Right renal pelvis (tissue), 4 donors: ENCODE measurements at places on chromosomes 1 and 21.

- DNase-seq: no peak
Measured at GRCh38 chr1:227541796-227542152, 21.6 kb upstream of the ZNF678 start.

- DNase-seq: no peak
Measured at GRCh38 chr1:209130886-209131285, 452.6 kb upstream of the CAMK1G start.

DNA sequence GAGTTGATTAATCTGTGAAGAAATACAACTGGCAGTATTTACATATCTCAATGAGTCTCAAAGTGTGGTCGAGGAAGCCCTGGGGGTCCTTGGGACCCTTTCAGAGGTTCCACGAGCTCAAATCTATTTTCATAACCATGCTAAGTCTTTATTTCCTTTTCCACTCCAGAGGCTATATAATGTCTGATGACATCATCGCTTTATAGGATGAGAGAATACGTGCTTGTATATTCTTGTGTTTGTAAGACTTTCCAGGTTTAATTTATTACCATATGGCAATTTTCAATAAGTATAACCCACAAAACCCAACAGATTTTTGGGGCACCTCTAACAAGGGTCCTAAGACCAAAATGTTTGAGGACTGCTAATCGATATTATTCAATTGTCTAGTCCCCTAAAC is 1.4 kb upstream of the SLC19A2 start:
- no peak for DNase-seq

DNA sequence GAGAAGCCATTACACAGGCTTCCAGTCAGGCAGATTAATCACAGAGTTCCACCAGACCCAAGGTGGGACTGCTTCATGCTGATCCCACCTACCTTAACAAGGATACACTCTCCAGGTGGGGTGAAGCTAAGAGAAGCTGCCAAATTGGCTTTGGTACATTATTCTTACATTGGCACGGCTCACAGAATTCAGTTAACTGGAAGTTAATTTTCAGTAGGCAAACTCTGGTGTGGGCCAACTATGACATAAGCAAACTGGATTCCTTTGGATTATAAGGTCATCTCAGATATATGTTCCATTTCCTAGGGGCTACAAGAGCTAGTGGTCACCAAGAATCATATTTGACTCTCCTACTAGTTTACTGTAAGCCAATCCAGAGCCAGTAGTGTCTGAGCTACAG is 448.8 kb upstream of the BEND5 start:
- DNase-seq: no peak

- no peak for DNase-seq
Measured at GRCh38 chr1:99490031-99490430, 155.9 kb upstream of the PALMD start.

DNA sequence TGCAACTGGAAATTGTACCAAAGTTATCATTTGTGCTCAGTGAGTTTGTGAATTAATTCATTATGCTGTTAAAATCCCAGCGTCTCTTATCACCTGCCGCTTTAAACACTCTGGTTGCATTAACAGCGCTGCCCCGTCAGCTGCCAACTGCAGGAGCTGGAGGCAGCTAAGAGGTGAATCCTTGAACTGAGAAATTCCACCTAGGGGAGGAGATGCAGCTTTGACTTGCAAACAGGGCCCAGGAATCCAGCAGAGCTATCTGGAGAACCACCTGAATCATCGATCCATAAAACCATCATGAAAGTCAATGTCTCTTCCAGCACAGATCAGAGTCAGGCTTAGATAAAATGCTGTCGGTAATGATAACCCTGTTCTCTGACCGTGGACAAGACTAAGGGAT is 140.7 kb upstream of the PTBP2 start:
- DNase-seq: no peak

DNA sequence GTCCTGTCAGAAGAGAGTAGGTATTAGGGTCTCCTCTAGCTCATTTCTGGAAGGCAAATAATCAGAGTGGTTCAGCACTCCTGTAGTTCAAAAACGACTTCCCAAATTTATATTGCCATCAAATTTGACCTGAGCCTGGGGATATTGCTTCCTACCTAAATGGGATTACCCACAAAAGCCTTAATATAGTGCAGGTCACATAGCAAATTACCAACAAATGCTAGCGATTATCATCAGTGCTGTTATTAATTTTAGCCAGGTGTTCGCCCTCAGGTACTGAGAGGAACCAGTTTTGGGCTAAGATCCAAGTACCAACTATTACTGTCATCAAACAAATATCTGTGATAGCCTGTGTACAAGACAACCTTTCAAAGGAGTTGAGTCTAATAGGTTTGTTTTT is 661.8 kb upstream of the PTBP2 start:
- no peak for DNase-seq

GRCh38 chr1:6499296-6499695 is 7.8 kb upstream of the PLEKHG5 start:
- no peak for DNase-seq

- no peak for DNase-seq
Measured at GRCh38 chr1:95451054-95451453, 217.0 kb downstream of the RWDD3 start.

DNA sequence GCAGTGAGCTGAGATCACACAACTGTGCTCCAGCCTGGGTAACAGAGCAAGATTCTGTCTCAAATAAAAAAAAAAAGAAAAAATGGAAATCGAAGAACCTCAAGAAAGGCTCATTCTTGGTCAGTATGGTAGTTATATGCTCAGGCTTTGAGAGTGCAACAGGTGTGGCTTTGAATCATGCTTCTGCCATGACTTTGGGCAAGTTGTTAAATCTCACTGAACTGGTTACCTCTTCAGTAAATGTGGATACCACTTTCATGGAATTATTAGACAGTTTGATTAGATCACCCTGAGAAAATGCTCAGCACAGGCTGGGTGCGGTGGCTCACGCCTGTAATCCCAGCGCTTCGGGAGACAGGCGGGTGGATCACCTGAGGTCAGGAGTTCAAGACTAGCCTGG is 12.8 kb downstream of the TRNAU1AP start:
- no peak for DNase-seq

DNA sequence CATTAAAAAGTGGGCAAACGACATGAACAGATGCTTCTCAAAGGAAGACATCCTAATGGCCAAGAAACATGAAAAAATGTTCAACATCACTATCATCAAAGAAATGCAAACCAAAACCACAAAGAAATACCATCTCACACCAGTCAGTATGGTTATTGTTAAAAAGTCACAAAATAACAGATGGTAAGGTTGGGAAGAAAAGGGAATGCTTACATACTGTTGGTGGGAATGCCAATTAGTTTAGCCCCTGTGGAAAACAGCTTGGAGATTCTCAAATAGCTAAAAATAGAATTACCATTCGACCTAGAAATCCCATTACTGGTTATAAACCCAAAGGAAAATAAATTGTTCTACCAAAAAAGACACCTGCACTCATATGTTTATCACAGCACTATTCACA is 369.4 kb downstream of the KCNH1 start:
- DNase-seq: no peak

DNA sequence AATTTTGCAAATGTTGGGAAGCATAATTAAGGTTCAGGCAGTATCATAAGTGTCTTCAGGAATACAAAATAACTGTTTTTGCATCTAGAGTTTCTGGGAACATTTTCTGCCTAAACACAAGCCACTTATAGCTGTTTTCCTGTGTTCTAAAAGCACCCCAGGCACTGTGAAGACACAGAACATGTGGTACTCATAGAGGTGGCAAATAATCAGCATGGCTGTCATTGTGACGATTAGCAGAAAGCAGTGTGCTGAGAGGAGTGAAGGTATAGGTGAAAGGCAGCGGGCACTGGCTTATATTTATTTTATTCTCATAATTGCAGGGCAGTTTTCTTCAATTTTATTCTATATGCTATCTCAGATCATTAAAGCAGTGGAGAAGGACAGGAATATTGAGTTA is 119.6 kb downstream of the LRRC53 start:
- no peak for DNase-seq

DNA sequence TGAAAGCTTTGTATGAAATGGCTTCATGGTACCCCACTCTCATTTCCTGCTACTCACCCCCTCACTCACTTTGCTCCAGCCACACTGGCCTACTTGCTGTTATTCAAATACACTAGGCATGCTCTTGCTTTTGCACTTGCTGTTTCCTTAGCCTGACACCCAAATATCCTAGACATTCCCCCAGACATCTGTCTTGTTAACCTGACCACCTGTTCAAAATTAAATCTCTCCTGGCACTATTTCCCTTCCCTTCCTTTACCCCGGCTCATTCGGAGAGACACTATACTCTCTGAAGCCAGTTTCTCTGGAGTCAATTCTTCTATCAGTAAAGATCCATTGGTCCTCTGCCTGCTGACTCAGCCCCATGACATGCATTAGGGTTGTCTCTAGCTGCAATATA is 306.0 kb upstream of the SGIP1 start:
- DNase-seq: no peak

DNA sequence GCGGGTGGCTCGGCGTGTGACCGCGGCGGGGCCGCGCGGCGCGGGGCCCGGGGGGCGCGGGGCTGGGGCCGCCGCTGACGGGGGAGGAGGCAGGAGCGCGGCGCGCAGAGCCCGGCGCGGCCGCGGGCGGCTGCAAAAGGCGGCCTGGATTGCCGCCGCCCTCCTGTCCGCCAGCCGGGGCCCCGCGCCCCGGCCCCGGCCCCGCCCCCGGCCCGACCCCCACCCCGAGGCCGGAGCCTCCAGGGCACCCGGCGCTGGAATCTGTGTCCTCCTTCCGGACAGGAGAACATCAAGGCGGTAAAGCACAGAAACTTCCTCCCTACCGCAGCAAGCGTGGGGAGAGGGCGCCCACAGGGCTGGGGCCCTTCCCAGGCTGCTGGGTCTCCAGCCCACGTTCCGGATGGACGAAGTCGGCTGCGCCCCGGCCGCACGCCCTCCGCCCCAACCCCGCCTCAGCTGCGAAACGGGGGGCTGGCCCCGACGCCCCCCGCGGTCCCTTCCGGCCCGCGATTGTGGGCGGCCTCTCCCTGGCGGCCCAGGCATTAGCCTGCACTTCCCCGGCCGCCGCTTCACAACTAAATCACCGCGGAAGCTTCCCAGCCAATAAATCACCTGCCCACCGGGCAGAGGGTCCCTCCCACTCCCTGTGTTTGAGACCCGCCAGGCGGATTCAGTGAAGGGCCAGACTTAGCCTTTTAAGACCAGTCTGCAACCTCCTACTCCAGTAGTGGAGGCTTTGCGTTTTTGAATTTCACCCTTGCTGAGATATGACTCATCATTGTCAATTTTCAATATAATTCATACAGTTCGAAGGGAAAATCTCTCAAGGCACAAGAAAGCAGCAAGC is 106.0 kb downstream of the SLC45A1 start:
- DNase-seq: peak; percentile 74

GRCh38 chr1:182686446-182686845 is 2.1 kb upstream of the RGS8 start:
- DNase-seq: no peak

DNA sequence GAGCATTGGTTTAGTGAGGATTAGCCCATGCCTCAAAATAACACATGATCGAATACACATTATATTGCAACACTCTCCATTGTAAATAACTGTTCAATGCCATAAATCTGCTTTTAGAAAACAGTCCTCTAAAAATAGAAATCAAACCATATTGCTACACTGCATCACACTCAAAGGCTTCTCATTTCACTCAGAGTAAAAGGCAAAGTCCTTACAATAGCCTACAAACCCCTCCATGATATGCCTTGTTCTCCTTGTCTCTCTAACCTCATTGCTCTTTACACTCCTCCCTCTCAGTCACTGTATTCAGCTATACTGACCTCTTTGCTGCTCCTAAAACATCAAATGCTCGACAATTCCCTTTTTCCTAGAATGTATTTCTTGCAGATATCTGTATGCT is 64.2 kb downstream of the CYYR1 start:
- DNase-seq: no peak

DNA sequence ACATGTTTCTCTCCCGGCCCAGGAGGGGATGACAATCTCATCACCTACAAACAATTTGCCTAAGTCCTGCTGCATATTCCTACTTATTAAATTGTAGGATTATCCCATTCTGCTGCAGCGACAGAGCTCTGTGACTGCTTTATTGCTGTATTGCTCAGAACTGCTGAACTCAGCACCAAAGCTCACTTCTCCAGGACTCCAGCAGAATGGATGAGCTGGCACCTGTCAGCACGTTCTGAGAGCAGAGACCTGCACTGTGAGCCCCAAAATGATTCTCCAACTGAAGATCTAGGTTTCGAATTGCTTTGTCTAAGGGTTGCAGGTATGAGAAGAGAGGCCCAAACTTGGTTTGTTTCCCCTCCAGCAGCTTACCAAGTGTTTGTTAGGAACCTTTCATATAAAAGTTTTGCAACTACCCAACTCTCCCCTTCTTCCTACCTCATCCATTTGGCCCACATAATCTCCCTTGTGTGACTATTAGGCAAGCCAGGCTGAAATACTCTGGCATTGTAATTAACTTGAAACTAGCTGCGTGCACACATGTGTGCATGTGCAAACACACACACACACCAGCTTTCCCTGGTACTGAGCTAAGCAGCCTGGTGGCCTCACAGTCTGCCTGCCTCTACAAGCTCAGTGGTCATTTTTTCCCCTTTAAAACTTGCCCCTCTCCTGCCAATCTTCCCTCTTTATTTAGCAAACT is 161.4 kb upstream of the CAMK1G start:
- DNase-seq: no peak

DNA sequence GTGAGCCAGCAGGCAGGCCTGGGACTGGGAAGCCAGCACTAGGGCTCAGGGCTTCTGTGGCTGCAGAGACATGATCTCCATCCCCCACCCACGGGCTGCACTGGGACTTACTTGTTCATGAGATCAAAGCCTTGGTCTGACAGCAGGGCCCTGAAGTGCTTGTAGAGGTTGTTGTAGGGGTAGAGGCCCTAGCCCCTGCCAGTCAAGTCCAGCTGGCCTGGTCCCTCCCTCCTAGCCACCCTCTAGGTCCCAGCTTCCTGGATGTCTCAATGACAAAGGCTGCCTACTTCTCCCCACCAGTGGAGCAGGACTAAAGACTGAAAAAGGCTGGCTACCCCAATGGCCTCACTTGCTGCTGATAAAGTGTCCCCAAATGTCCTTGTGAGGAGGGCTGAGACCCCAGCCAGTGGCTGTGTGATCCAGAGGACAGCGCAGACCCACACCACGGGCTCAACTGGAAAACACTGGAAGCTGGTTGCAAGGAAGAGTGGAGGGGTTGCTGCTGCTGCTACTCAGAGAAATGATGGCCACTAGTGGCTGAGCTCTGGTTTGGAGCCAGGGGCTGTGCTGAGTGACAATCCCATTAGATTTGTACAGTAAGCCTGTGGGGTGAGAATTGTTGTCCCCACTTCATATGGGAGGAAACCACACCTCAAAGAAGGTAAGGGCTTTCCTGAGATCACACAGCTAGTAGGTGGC is 1.4 kb downstream of the HTR1D start:
- DNase-seq: no peak
